Esophagus muscularis mucosa (tissue), 4 donors: ENCODE measurements at places on chromosomes 5 and 9. TPM values are rescaled to one million over a fixed set of nuclear protein-coding genes. Genes with fewer than 3 reads are reported as not detected.

GRM6 gene
- total RNA-seq, result not detected

SLC6A18 gene
- total RNA-seq, result not detected

PPIC gene
- 45.7 TPM for total RNA-seq

NLN gene
- total RNA-seq, result 8.7 TPM

DNA sequence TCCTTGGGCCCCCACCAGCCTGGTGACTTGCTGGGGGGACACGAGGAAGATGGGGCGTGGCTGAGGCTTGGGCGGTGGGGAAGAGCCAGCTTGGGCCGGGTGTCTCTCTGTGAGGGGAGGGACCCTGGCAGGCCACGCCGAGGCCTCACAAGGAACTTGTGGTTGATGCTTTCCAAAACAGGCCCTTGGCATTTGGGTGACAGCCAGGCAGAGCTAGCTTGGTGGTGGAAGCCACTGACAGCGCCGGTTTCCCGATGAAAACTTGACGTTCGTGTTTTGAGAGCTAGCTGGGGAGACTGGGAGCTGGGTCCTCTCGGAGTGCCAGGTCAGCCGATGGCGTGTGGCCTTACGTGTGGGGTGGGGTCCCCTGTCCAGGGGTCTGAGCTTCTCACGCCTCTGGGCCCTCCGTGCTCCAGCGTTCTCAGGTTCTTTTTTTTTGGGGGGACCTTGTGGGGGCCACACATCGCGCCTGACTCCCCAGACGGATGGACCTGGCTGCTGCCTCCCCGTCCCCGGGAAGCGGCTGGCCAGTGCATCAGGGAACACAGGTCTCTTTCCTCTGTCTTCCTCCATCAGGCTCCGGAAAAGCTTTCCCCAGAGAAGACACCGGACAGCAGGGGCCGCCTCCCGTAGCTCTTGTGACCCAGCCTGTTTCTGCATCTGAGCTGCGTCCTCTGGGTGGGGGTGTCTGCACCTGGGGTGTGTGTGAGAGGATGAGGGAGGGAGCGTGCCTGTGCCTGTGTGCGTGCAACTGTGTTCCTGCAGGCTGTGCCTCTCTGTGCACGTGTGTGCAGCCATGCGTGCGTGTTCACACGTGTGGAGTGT is 129.3 kb upstream of the LPCAT1 start:
- peaks cover 14% of the 10 kb centered on the region for H3K27me3 ChIP-seq
- no peak for DNase-seq
- H3K27ac ChIP-seq, result no peak overlapping the region
- peaks cover 16% of the 10 kb centered on the region for H3K4me1 ChIP-seq
- no peak overlapping the region for H3K4me3 ChIP-seq

GRCh38 chr9:127808347-127809001 is 5.8 kb downstream of the FPGS start:
- peaks cover 26% of the 10 kb centered on the region for H3K36me3 ChIP-seq
- no peak overlapping the region for H3K4me3 ChIP-seq
- peaks cover 32% of the 10 kb centered on the region for H3K4me1 ChIP-seq
- no peaks in the 10 kb centered on the region for H3K27me3 ChIP-seq
- no peak for DNase-seq
- no peak overlapping the region for H3K27ac ChIP-seq

GRCh38 chr9:129724456-129725190 is 28.2 kb downstream of the PTGES start:
- peaks cover 18% of the 10 kb centered on the region for H3K4me1 ChIP-seq
- no peaks in the 10 kb centered on the region for H3K27me3 ChIP-seq
- H3K36me3 ChIP-seq, result no peaks in the 10 kb centered on the region

DNA sequence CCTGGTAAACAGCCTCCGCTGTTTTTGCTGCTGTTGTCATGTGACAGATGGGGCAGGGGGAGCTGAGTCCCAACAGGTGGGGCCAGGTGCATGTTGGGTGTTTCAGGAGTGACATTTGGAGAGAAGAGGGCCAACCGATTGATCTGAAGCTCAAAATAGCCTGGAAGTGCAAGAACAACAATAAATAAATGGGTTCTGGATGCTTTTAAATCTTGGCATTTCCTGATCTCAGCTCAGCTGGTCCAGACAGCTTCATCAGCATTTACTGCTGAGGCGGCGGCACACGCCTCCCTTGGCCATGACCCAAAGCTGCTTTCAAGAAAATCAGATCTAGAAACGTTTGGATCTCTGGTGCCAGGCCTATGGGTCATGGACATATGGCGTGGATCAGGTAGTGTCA is 70.5 kb downstream of the PPARGC1B start:
- H3K36me3 ChIP-seq, result no peaks in the 10 kb centered on the region
- peak overlapping the region; percentile 90 for H3K27ac ChIP-seq
- no peaks in the 10 kb centered on the region for H3K27me3 ChIP-seq
- H3K4me1 ChIP-seq, result peaks cover 87% of the 10 kb centered on the region
- no peak for DNase-seq

GRCh38 chr5:150253416-150254208 is 36.0 kb downstream of the CAMK2A start:
- H3K4me3 ChIP-seq, result no peak overlapping the region
- no peaks in the 10 kb centered on the region for H3K4me1 ChIP-seq
- no peak for DNase-seq
- no peaks in the 10 kb centered on the region for H3K27me3 ChIP-seq
- no peak overlapping the region for H3K27ac ChIP-seq
- H3K36me3 ChIP-seq, result no peaks in the 10 kb centered on the region

DNA sequence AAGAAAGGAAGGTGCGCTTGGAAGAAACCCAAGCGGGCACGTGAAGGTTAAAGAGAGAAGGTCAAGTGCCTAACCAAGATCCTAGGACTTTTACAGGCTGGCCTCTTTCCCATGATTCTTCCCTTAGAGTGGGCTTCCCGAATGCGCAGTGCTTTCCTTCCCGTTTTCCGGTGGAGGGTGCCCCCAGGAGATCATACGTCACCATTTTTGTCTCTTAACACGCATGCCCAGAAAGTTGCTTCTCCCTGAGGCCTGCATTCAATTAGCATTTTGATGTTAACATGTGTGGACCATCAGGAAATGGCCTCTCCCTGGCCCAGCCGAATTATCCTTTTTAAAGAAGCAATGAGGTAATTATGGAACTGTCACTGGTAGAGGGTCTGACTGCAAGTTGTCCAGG is 1.9 kb upstream of the RUSC2 start:
- no peaks in the 10 kb centered on the region for H3K36me3 ChIP-seq
- H3K4me3 ChIP-seq, result no peak overlapping the region
- peak overlapping the region; percentile 98 for H3K27ac ChIP-seq

DNA sequence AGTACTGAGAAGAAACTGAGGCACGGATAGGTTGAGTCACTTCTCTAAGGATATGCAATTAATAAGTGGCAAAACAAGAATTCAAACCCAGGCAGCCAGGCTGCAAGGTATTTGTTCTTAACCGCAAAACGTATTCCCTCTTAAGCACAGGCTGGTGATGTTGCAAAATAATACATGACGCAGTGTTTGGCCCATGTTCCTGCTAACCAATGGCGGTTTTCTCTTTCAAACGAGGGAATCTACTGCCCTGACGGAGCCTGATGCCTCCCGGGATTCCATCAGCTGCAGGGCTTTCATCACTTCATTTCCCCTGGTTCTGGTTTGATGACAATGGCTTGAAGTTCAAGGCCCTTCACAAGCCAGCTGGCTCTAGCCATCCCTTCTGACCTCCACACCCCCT is 154.8 kb downstream of the SLIT3 start:
- no peaks in the 10 kb centered on the region for H3K27me3 ChIP-seq
- peaks cover 20% of the 10 kb centered on the region for H3K4me1 ChIP-seq
- no peak for DNase-seq
- H3K4me3 ChIP-seq, result no peak overlapping the region
- no peaks in the 10 kb centered on the region for H3K36me3 ChIP-seq

GRCh38 chr9:89439571-89439970 is 58.3 kb downstream of the SEMA4D start:
- H3K27me3 ChIP-seq, result no peaks in the 10 kb centered on the region
- H3K27ac ChIP-seq, result no peak overlapping the region
- H3K36me3 ChIP-seq, result no peaks in the 10 kb centered on the region

GRCh38 chr5:100841358-100842076 is 61.6 kb downstream of the ST8SIA4 start:
- no peak overlapping the region for H3K27ac ChIP-seq
- H3K4me3 ChIP-seq, result no peak overlapping the region
- DNase-seq, result no peak
- no peaks in the 10 kb centered on the region for H3K27me3 ChIP-seq
- no peaks in the 10 kb centered on the region for H3K4me1 ChIP-seq

DNA sequence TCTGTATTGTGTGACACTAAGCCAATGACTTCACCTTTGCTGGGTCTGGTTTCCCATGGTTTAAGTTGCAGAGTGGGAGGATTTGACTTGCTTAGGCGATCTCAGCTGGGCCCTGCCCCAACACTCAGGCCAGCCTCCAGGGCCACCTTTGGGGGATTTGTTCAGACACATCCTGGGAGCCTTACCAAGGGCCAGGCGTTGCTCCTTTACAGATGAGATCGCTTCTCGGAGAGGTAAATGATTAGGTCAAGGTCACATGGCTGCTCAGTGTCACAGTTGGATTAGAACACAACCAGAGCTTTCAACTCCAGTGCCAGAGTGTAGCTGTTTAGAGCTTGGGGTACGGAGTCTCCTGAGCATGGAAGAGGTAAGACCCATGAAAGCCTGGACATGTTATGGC is 57.5 kb downstream of the COL27A1 start:
- no peak for DNase-seq
- H3K4me1 ChIP-seq, result peaks cover 18% of the 10 kb centered on the region
- no peak overlapping the region for H3K27ac ChIP-seq
- H3K36me3 ChIP-seq, result no peaks in the 10 kb centered on the region
- H3K4me3 ChIP-seq, result no peak overlapping the region

- no peak overlapping the region for H3K27ac ChIP-seq
- peaks cover 88% of the 10 kb centered on the region for H3K27me3 ChIP-seq
- no peak for DNase-seq
Observed at GRCh38 chr5:3107156-3107611, 355.7 kb upstream of the IRX2 start.
